Stimulated activated CD4-positive, alpha-beta T cell treated with anti-CD3 and anti-CD28 coated beads, Interleukin-12 subunit alpha, Interleukin-12 subunit beta, amount 100 ng/mL, for 4 hours (primary cell): ENCODE measurements at places on chromosomes 6 and 20.
A peak's percentile ranks its signal among the peaks of the same experiment; 100 is the strongest.

- DNase-seq, result no peak
These were observed 248.0 kb downstream of the PHF3 start for GRCh38 chr6:63883597-63883996.

DNA sequence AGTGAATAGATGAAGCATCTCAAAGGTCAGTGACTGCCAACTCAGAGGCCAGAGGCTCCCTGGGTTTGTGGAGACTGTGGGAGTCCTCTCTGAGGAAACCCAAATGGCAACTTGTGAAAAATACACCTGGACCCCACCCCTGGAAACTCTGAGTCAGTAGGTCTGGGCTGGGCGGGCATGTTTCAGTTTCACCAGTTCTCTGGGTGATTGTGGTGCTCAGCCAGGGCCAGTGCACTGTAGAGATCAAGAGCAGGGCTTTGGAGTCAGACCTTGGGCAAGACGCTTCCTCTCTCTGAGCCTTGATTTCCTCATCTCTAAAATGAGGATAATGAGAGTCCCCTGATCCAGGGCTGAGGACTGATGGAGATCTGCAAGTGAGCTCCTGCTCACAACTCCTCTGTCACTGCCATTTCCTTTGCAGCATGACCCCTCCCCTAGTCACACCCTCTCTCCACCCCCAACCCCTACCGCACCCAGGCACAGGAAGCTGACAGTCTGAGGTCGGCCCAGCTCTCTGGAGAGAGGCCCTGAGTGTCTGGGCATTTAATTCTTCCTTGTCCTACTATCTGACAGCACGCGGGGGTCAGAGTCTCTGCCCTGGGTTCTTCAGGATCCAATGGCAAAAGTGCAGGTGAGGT lies 5.1 kb downstream of the DEF6 start:
- peak; percentile 73 for DNase-seq

DNA sequence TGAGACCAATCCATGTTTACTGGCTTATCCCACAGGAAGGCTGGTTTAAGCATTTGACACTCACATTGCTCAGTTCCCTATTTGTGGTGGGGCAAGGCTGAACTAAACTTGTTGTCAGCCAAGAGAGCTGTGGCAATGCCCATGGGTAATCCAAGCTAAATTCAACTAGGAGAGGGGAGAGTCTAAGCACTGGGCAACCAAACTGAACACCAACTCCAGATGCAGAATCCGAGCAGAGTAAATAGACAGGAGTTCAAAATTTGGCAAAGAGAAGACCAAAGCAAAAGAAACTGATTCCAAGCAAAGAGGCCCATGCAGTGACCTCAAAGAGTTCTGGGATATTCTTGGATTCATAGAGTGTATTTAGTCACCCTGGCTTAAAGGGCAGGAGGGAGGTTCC lies 106.5 kb upstream of the NT5E start:
- no peak for DNase-seq

GRCh38 chr6:24228681-24229255 lies 102.8 kb downstream of the NRSN1 start:
- no peak for DNase-seq

DNA sequence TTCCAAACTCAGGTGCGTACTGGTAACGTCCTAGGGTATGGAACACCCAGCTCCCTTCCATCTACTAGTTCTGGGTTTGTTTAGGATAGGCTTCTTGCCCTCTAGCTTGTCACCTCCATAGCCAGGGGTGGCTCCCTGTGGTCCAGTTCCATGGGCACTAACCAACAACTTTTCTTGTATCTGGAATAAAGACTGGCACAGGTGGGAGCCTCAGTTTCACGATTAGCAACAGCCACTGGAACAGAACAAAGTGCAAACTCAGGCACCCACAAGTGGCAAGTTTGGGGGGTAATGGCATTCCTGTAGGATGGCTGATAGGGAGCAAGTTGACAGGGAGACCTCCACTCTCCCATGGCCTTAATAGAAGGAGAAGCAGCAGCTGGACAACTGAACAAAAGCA lies 5.6 kb upstream of the APMAP start:
- no peak for DNase-seq

DNA sequence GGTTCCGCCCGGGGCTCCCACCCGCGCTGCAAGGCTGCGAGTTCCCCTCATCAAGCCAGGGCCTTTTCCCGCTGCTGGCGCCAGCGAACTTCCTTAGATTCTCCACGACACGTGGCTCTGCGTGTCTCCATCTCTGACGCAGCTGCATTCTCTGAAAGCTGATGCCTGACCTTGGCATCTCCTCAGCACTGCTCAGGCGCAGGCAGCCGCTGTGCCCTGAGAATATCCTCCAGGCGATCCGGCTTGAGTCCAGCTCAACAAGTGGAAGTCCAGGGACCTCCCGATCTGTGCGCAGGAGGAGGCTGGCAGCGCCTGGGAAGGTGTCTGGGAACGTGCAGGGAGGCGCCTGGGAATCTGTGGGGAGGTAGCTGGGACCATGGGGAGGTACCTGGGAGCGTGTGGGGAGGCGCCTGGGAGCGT lies 171.2 kb upstream of the THBS2 start:
- DNase-seq, result no peak

DNA sequence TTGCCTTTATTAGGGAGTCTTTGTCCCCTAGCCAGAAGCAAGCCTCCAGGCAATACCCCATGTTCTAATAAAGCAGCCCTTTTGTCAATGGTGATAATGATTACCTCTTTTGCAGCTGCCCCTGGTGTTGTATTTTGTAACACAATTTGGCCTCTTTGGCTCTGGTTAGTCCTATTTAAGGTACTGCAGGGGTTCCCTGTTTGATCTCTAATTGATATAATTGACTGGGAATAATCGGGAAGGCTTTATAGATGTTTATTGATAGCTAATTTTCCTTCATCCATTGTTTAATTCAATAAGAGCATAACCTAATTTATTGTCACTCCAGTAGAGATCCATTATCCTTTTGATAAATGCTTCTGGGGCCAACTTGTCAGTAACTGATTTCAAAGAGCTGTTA lies 537.2 kb downstream of the PKHD1 start:
- DNase-seq, result no peak

DNA sequence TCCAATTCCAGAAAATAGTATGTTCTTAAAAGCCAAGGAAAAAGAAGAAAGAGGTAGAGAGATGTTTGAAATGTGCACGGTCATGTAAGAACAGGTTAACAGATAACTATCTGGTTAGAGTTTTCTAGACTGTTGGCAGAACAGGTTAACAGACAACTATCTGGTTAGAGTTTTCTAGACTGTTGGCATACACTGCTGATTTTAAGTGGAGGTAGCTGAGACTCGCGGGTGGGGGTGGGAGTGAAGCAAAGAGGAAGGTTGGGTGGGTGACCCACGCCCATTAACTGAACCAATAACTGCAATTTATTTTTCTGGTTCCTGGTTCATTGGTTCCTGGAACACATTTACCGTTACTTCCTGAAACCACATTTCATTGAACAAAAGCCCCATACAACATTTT lies 157.5 kb downstream of the ELOVL4 start:
- no peak for DNase-seq

- no peak for DNase-seq
These were observed 43.3 kb upstream of the CTAGE9 start for GRCh38 chr6:131754088-131754487.

DNA sequence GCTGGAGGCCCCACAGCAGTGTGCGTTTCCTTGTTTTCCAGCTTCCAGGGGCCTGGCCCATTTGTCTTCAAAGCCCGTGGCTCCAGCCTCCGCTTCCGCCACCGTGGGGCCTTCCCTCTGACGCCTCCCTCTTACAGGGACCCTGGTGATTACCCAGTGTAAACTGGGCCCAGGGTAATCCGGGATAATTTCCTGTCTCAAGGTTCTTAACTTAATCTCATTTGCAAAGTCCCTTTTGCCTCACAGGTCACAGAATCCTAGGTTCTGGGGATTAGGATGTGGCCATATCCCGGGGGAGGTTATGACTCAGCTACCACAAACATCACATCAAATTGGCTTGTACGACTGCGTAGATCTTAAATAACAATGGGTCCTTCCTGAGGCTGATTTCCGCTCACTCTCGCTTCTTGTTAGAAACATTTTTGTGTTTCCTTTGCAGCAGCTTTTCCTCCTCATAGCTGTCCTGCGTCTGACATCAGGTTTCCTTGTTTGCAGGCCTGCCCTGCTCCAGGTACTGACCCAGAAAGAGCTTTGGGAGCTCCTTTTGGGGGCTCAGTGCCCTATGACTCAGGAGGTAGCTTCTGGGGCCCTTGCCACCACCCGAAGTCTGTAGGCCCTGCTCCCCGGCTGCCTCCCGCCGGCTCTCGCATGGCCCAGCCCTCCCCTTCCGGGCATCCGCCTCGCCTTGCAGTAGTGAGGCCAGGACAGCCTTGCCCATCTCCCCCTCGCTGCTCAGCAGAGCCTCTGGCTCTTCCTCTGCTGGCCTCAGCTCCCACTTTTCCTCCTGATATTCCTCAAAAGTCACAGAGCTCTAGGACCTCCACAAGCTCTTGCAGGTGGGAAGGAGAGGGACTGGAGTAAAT lies 100.5 kb downstream of the ERMARD start:
- DNase-seq, result no peak

GRCh38 chr6:34340906-34341480 lies 51.5 kb downstream of the NUDT3 start:
- DNase-seq, result no peak

GRCh38 chr6:41371992-41372831 lies 36.8 kb downstream of the NCR2 start:
- no peak for DNase-seq

DNA sequence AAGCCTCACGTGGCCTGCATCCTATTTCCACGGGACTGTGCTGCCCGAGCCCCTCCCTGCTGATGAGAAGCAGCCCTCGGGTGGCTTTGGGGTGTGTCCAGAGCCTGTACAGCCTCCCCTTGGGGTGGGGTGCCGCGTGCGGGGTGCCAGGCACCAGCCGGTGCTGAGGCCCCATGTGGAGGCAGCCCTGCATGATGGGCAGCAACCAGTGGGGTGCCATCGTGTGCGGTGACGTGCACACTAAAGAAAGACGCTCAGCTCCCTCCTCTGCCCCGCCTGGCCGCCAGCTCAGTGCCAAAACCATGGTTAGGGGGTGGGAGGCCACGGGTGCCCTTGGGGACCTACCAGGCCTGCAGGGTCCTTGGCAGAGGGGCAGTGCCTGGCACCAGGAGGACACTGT lies 26.2 kb downstream of the NTSR1 start:
- DNase-seq, result no peak

DNA sequence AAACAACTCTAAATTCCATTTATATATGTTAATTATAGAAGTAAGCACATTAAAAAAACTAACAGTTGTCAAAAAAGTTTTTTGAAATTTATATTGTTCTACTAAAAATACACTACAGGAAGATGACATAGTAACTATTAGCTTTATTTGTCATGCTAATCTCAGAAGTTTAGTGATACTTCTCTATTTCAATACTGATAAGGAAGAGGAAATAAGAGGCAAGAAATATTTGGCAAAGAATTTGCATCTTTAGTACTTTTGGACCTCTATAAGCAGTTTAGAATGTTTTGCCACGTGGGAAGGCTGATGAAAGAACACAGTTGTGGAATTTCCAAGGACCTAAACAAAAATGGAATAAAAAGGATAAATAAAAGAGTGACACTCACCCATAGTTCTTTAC lies 12.6 kb downstream of the IFNGR1 start:
- no peak for DNase-seq

GRCh38 chr6:26362836-26363220 lies 2.2 kb upstream of the BTN3A2 start:
- DNase-seq, result no peak

GRCh38 chr20:36645353-36645752 lies 643 bp downstream of the SLA2 start:
- DNase-seq, result no peak

GRCh38 chr6:34888874-34889555 lies at the start of gene ANKS1A:
ANKS1A (plus strand) TSS chr6:34889255; CDS start chr6:34889403, 148 bp downstream.
- peak; percentile 91 for DNase-seq

DNA sequence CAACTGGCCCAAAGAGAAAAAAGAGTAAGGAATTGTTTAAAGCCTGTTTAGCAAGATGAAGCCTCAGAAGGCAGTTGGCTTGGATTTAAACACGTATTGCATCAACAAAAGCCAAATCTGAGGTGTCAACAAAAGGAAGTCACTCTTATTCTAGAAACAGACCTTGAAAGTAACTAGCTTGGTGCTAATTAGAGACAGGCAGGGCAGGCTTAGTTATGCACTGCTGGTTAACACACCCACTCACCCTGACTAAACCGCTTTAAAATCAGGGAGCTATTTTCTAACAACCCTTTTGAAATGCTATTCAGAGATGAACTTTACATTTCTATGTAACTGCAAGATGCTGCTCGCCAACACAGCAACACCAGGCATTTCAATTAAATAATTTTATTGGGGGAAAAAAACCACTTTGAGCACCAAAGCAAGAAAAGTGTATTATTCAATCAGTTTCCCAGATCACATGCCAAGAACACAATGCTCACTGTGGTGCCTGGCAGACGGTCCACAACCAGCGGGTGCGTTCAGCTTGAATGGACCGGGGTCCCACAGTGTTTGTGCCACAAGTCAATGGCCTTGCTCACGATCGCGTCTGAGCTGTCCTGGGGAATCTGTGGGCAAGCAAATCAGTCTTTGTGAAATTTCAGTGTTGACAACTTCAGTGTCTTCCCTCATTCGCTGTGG lies 23.6 kb downstream of the TBC1D7 start:
- DNase-seq, result no peak

GRCh38 chr6:84028350-84028749 lies 5.2 kb upstream of the MRAP2 start:
- no peak for DNase-seq

- peak; percentile 4 for DNase-seq
These were observed 10.6 kb downstream of the CTCFL start for GRCh38 chr20:57514273-57514751.

GRCh38 chr20:63877755-63878470 lies 12.8 kb downstream of the TPD52L2 start:
- DNase-seq, result no peak

DNA sequence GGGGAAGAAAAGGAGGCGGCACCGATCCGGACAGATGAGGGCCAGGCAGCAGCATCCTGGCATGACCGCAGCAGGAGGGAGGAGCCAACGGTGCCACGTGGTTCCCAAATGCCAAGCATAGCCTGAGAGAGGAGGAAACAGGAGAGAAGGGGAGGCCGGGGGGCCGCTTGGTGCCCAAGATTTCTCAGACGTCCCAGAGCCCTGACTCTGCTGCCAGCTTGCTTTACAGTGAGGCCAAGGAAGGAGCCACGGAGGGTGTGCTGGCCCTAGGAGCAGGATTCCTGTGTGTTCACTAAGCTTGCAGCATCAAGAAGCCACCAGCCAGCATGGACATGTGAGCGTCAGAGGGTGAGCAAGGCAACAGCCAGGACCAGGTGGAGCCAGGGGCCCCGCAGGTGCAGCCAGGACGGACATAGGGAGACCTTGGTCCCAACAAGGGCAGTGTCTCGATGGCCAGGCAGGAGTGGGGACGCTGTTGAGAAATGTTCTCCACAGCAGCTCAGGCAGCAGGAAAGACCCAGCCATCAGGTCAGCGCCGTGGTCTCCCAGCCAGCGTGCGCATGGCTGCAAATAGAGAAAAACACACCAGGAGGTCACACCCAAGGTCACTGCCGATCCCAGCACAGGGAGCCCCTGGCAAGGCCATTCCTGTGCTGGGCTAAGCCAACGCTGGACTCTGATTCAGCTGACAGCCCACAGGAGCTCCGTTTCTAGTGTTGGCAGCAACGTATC lies 143.7 kb downstream of the DLL1 start:
- DNase-seq, result no peak
